ENCODE measurements at places on chromosomes 11 and 22.
A peak's percentile ranks its signal among the peaks of the same experiment; 100 is the strongest.

DNA sequence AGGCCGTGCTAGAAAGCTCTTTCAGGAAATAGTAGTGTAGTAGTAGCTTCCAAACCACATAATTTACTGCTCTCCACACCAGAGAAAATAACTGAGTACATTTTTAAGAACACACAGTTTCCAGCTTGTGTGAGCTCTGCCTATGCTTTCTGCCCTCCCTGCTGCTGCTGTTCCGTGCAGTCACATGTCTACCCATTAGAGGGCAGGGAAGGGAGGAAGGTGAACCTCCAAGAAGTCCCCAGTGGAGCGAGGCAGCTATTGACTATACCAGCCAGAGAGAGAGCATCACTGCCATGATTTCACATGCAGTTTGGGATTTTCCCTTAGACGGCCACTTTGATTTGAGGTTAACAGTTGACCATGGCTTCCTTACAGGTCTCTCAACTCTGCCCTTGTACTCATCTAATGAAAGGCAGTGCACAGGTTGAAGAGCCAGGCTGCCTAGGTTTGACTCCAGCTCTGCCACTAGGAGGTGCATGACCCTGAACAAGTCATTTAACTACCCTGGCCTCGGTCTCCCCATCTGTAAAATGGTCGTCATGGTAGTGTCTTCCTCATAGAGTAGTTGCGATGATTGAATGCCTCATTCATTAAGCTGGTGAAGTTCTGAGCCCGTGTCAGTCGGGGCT, 19.7 kb upstream of the CTTN start:
- no peak for DNase-seq

DNA sequence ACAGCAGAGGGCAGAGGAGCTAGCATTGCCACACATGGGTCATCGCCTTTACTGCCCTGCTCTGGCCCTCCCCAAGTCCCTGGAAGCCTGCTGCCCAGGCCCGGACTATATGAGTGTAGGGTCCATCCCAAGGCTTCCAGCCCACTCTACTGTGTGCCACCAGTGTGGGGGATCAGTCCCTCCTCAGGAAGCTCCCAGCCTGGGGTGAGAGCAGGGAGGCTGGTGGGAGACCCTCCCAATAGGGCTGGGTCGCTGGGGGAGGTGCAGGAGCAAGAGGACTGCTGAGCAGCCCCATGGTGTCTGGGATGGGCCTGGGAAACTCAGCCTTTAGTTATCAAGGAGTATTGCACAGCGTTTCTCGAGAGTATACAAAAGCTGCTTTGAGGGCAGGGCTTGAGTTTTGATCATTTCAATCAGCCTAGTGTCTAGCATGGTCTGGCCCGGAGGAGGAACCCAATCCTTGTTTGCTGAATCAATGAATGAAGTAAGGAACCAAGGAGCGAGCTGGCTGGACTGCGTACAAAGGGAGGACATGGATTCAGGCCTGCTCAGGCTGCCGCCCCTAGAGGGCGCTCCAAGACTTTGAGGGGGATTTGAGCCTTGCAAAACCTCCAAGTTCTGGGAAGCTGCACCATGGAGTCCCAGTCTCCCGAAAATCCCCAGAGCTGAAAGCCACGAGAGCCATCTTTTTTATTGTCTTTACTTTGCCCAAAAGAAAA, 89.0 kb upstream of the PARVA start:
- peak; percentile 88 for DNase-seq

- DNase-seq = peak; percentile 24
These were observed 1456.3 kb downstream of the BRD1 start for GRCh38 chr22:48371391-48371790.

GRCh38 chr11:1523779-1524178, 37.2 kb upstream of the MOB2 start:
- no peak for DNase-seq

- DNase-seq = no peak
These were observed 215.1 kb downstream of the SWAP70 start for GRCh38 chr11:9878936-9879335.

DNA sequence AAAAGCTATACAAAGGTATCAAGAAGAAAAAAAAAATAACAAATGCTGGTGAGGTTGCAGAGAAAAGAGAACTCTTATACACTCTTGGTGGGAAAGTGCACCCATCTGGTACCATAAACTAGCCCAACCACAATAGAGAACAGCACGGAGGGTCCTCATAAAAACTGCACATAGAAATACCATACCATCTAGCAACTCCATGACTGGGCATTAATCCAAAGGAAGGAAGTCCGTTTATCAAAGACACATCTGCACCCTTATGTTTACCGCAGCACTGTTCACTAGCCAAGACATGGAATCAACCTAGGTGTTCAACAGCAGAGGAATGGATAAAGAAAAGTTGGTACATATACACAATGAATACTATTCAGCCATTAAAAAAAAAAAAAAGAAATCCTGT, 10.8 kb upstream of the CLDN5 start:
- no peak for DNase-seq

DNA sequence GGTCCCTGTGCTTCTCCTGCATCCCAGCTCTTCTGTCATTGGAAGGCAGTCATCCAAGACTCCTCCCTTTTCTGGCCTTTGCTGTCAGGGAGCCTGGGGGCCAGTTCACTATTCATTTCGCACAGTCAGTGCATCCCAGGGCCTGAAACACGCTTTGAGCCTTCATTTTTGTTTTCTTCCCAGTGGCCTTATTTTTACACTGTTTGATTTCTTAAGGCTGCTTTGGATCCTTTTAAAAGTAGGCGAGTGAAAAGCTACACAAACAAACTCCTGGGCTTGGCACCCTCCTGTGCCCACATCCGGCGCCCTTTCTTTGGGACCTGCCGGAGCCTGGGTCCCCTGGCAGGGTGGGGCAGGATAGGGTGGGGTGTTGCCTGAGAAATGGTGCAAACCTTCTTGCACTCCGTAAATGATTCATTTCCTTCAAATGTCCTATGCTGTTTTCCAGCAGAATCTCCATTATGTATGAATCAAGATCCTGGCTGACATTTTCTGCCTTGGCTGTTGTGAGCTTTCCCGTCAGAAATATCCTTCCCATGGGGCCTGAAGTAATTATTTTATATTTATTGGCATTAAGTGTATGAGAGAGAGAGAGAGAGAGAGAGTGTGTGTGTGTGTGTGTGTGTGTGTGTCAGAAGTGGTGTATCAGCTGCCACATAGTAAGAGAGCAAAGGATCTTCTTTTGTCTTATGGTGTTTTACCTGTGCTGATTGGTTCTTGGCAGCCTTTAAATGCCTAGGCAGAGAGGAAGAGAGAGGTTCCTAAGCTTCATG, 45.6 kb downstream of the BCR start:
- DNase-seq = no peak

- DNase-seq = peak; percentile 64
These were observed 2.2 kb upstream of the NAP1L4 start for GRCh38 chr11:2994336-2994730.

GRCh38 chr11:20973940-20974559, 304.7 kb downstream of the NELL1 start:
- DNase-seq = no peak

DNA sequence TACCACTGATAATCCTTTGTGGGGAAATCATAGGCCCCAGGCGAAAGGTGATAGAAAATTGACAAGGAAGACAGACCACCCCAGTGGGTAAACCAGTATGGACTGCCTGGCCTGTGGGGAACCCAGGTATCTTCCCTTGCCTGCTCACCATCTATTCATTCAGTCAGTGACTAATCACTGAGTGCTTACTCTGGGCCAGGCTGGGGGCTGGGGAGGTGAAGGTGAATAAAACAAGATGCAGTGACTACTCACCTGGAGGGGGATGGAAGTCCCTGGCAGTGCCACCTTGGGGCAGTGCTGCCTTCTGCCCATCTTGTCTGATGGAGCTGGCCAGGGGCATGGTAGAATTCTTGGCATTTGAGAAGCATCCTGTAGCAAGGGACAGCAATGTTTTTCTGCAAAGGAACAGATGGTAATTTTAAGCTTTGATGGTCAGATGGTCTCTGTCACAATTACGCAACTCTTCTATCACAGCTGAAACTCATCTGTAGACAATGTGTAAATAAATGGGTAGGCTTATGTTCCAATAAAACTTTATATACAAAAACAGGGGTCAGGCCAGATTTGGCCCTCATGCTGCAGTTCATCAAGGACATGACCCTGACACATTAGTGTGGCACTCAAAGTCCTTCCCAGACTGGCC, 4.6 kb downstream of the ISX start:
- no peak for DNase-seq

- DNase-seq = no peak
These were observed 41.6 kb downstream of the ACER3 start for GRCh38 chr11:76902121-76903014.

- DNase-seq = no peak
These were observed 11.0 kb upstream of the GRIK4 start for GRCh38 chr11:120500414-120501071.

- DNase-seq = no peak
These were observed 129.0 kb downstream of the MICAL2 start for GRCh38 chr11:12239396-12239795.

- no peak for DNase-seq
These were observed 2.9 kb upstream of the SVIP start for GRCh38 chr11:22832315-22833015.

DNA sequence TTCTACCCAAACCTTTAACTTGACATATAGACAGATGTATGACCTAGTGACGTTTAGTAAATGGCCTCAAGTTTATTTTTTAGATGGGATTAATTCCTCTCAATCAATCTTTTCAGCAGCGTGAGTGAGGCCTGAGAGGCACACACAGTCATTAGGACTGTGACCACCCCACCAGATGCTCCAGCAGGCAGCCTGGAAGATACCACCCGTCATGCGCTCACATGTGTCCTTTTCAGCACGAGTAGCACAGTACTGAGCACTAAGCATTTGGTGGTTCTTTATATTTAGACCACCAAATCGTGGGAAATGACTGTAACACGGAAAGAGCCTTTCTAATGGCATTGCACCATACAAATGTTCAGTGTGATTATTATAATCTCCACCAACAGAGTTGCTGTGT, 354.6 kb upstream of the DDI1 start:
- no peak for DNase-seq

DNA sequence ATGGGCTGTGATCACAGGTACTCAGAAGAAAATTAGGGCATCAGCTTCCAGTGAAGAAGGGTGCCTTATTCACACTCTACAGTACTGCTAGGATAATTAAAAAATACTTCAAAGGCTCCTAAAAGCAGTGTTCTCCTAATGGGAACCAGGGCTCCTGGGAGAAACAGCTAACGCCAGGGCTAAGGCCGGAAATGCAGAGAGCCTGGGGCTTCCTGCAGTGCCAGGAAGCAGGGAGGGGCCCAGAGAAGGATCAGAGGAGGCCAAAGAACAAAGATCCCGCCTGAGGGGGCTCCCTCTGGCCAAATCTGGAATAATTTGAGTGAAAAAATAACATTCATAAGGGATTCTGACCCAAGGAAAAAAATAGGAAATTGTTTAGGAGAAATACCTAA, 27.5 kb downstream of the TOLLIP start:
- no peak for DNase-seq

GRCh38 chr22:46006379-46007002, 29.5 kb upstream of the WNT7B start:
- DNase-seq = peak; percentile 95

- DNase-seq = no peak
These were observed 5.5 kb downstream of the TCIRG1 start for GRCh38 chr11:68044145-68044813.

GRCh38 chr11:131987703-131988102, 617.3 kb downstream of the NTM start:
- no peak for DNase-seq

DNA sequence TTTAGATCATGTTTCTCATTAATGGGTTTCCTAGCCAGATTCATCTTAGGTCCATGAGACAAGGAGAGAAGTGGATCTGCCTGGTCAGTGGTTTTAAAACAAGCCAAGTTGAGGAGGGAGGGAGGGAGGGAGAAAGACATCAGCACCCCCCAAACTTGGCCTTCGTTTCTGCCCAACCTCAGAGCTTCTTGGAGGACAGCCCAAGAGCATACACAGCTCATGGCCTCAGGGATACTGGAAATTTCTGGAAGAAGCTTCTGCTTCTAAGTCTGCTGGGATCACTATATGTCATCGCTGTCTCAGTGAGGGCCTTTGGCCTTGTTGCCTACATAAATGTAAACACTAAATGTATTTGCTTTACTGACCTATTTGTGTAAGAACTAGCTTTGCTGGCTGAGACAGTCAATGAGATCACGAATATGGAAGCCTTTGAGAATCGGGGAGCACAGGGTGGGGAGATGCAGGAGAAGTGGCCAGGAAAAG, 375.1 kb downstream of the BUD13 start:
- DNase-seq = no peak

DNA sequence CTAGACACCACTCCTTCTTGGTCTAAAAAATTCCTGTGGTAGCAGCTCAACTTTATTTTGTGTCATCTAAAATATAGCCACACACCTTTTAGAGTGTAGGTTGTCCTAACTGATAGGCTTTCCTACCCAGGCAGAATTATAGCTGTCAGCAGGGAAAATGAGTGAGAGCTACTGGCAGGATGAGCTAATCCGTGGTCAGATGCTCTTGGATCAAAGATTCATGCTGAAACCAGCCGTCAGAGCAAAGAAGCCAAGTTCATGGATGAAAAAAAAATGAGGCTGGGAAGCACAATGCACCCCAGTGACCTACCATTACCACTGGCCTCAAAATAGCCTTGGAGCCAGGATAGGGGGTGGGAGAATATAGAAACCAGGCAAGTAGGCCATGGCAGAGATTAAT, 113.1 kb upstream of the BLID start:
- DNase-seq = no peak
